ENCODE measurements at places on chromosomes 7 and 10.

GRCh38 chr7:141979568-141979967, 6.0 kb upstream of the TAS2R38 start:
- no peak for DNase-seq

DNA sequence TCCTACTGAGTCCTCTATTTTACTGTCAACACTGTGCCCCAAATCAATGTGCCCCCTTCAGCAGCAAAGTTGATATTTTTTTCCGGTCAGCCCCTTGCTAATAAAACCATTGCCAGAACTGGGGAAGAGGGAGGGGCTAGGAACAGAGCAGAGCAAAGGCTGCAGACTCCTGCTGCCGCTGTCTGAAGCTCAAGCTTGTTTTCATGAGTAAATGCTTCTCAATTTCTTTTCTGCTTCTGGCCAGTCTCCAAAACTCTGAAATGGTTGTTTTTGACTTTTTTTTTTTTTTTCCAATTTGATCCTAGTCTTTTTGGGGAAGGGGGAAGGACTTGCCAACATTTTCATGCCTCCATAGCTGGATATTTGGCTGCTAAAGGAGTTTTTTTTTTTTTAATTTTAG, 26.7 kb upstream of the PROSER2 start:
- DNase-seq, result no peak

- DNase-seq, result no peak
Observed at GRCh38 chr10:131774681-131775085, 126.1 kb upstream of the PPP2R2D start.

DNA sequence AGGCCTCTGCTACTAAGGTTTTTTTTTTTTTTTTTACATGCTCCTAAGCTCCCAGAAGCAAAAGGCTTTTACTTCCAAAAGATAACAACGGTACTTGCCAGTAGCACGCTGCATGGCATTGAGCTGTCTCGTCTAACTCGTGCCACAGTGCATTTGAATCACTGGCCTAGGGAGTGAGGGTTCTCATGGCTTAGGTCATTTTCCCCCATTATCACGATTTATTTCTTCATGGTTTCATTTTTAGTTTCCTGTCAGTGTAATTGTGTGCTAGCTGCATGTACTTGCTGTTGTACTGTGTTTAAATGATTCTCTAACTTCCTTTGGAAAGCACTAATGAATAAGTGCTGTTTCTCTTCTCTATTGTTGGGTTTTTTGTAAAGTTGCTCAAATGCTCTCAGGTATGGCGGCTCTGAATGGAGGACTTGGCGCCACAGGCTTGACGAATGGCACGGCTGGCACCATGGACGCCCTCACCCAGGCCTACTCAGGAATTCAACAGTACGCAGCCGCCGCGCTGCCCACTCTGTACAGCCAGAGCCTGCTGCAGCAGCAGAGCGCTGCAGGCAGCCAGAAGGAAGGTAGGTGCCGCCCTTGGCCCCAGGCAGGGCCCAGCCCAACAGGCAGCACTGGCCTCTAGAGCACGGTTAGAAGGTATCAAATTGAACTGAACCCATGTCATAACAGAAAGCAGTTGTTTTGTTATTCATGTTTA, 290.5 kb downstream of the USP6NL start:
- no peak for DNase-seq

- no peak for DNase-seq
Observed at GRCh38 chr7:94314413-94315410, 80.0 kb upstream of the COL1A2 start.

- no peak for DNase-seq
Observed at GRCh38 chr7:33904681-33905388, 504 bp upstream of the BMPER start.

DNA sequence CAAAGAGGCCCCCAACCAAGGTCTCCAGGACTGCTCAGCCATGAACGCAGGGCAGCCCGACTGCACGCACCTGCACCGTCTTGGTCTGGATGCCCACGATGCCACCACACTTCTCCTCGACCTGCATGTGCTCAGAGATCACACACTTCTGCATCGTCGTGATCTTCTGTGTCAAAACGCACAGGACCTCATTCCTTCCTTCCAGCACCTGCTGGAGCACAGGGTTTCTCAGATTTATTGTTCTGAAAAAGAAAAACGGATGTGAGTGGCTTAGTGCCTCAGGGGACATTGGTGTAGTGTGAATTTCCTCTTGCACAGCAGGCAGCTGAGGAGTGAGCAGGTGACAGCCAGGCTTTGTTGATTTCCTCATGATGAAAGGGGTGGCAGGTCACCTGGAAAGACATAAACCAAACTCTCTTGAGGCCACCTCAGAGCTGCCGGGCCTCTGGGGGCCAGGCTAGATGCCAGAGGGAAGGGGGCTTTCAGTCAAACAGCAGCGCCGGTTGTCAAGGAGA, 38.2 kb downstream of the GSDME start:
- no peak for DNase-seq

DNA sequence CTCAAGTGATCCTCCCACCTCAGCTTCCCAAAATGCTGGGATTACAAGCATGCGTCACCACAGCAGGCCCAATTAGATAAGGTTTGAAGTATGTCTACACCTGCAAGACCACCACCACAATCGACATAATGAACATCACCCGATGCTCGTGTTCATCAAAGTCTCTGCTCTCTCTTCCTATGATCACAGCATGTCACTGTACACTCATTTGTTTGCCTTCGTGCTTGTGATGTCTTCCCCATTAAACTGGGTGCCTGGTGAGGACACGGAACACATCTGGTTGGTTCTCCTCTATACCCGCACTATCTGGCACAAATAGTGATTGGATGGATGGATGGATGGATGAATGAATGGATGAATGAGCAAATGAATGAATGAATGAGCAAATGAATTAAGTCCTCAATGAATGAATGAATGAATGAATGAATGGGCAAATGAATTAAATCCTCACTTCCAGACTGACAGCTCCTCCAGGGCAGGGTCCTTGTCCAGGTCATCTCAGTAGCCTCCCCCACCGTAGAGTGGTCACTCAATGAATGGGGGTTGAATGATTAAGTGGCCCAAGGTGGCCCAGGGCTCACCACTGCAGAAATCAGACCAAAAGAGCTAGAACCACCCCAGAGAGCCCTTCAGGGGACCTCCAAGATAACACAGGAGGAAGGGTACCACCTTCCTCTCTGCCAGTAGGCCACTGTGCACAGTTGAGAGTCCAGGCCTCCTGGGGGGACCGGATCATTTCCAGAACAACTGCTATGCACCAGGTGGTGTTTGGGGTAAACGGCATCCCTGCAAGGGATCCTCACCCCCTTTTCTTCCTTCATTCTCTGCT, 101.9 kb upstream of the TNRC18 start:
- DNase-seq, result no peak

DNA sequence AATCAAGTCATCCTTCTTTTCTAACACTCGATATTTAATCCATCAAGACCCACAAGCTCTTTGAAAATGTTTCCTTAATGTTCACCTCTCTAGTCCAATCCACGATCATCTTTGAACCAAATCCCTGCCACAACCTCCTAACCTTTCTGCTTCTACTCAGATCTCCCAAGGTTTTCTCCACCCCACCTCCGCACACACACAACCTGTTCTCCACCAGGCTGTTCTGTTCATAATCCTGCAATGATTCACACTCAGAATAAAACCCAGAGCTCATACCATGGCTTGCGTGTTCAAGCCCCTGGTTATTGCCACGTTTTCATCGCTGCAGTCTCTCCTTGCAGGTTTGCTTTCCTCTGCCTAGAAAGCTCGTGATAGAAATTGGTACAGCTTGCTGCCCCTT, 53.8 kb upstream of the BAMBI start:
- no peak for DNase-seq

GRCh38 chr7:18495412-18496340, at the start of gene HDAC9:
TSS of gene HDAC9 (plus strand) at chr7:18495749. CDS start at chr7:18496303, 554 bp downstream.
- peak; percentile 82 for DNase-seq

- DNase-seq, result no peak
Observed at GRCh38 chr7:25707768-25708620, 444.0 kb upstream of the NFE2L3 start.

GRCh38 chr10:50605951-50606270, 17.8 kb downstream of the SGMS1 start:
- DNase-seq, result no peak

GRCh38 chr10:101856626-101857025, 13.0 kb upstream of the KCNIP2 start:
- DNase-seq, result no peak

GRCh38 chr7:105268511-105269392, 120.0 kb downstream of the SRPK2 start:
- no peak for DNase-seq

DNA sequence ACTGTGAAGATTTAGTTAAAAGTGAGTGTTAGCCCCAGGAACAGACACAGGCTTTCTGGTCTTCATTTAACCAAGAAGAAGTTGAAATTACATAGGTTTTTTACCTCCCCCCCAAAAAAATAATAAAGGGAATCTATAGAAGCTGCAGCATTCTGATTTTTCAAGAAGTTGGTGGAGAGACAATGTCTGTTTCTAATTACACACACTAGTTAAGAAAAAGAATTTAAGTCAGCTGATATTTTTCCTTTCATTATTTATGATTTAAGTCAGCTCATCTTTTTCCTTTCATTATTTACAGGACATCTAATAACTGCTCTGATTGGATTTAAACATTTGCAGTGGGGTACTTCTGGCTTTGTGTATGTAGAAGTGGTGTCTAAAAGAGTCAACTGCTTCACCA, 201.4 kb upstream of the NRP1 start:
- DNase-seq, result no peak

DNA sequence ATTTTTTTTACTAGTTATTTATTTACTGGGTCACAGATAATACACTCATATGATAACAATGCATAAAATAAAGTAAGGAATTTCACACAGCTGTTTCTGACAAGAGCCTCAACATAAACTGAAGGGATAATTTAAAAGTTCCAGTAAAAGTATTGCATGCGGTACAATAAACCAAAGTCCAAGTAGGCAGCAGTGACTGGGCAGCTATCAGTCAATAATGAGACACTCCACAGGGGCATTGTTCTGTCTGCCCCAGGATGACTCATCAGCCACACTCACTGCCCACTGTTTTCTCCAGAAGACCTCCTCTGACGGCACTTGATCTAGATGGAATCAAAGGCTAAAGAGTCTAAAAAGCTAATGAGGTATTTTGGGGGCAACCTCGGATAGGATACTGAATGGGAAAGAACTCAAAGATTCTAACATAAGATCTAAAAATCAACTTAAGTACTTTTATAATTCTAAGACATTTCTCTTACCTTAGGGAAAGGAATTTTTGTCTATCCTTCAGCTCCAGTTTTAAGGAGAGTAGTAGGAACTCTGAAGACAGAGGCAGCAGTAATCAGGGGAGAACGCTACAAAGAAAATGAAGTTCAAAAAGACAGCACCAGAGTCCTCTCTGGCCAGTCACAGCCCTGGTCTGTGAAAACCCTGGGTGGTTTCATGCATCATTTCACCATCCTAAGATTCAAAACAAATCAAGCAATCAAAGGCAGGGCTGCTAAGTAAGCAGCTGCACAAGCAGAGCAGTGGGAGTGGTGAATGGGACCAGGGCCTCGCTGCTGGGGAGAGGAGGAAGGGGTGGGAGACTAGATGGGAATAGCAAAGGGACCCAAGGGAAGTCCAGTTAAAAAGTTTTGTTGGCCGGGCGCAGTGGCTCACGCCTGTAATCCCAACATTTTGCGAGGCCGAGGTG, 175.1 kb downstream of the AVL9 start:
- DNase-seq, result no peak

- no peak for DNase-seq
Observed at GRCh38 chr10:62323751-62324150, 50.4 kb upstream of the ZNF365 start.

- peak; percentile 50 for DNase-seq
Observed at GRCh38 chr10:117175901-117176534, 21.3 kb upstream of the KCNK18 start.

DNA sequence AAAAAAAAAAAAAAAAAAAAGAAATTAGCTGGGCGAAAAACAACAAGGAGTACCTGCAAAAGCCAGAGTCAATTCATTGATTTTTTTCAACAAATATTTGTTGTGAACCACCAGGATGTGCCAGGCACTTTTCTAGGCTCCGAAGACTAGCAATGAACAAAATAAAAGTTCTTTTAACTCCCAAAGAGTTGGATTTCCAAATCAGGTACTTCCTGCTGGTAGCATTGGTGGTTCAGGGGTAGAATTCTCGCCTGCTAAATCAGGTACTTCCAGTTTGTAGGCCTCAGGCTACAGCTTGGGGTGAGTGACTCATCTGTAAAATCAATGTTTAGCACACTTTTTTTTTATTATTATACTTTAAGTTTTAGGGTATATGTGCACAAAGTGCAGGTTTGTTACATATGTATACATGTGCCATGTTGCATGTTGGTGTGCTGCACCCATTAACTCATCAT, 10.9 kb downstream of the PPA1 start:
- DNase-seq, result no peak

DNA sequence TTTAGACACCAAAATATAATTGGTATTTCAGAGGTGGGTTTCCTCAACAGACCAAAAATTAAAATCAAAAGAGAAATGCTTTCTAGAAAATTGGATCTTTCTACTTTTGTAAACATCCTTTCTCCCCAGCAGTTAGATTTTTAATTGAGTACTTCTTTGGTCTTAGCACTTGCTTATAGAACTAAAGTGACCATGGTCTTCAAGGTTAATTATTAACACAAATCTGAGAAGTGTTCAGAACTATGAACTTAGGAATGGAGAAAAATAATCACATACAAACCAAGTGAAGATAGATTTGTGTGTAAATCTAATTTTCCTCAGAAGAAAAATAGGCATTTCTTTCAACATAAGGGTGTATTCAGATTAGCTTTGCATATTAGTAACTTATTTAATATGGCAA, 355.4 kb downstream of the ELMO1 start:
- no peak for DNase-seq

GRCh38 chr10:128125416-128125943, 743 bp downstream of the MKI67 start:
- DNase-seq, result no peak

DNA sequence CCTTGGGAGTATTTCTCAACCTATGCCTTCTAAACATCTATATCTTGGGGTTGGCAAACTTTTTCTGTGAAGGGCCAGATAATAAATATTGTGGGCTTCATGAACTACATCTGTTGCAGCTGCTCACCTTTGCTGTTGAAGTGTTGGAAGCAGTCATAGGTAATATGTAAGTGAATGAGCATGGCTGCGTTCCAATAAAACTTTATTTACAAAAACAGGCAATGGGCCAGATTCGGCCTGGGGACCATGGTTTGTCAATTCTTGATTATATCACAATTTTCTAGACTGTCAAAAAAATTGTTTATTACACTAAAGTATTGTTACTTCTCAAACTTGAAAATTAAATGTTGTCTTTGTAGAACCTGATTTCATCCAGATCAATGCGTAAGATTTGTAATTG, 54.9 kb downstream of the MTPN start:
- DNase-seq, result no peak

DNA sequence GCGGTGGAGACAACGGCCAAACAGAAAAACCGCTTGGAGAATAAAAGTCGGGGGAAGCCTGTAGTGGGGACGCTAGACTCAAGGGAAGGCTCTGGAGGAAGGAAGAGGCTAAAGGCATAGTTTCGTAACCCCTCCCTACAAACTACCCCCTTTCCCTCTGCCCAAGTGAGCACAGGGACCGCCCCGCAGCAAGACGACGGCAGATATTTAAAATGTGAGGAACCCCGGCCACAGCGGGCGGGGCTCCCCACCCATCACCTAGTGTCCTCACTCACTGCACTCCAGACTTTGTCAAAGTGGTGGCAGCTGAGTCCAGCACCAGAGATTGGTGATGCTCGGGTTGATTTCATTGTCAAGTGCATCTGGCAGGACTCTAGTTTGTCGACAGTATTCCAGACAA, 69.1 kb downstream of the PRKAG2 start:
- no peak for DNase-seq
